Right ventricle myocardium superior (tissue), 1 donor: ENCODE measurements at places on chromosomes 16 and 17. TPM values are rescaled to one million over a fixed set of nuclear protein-coding genes. Genes with fewer than 3 reads are reported as not detected.

The PRKCB gene
- 1.7 TPM for total RNA-seq

The ABCA9 gene
- 31.7 TPM for total RNA-seq

DNA sequence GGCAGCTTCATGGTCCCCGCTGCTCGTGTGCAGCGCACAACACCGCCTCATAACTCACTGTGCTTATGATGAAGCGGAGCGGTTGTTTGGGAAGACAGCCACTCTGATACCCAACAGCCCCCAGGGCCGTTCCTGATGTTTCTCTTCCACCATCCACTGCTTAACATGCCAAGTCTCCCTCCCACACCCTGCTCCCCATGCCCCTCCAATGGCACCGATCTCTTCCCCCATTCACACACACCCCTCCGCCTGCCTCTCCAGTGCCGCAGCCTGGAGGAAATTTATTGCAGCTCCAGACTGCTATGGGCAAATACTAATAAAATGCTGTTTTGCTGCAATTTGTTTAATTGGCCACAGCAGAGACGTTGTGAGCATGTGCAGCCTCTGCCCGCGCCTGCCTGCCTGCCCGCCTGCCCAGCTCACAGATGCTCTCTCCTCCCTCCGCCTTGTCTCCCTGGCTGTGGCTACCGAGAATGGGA, 80.3 kb upstream of the LHX1 start:
- no peak for DNase-seq

DNA sequence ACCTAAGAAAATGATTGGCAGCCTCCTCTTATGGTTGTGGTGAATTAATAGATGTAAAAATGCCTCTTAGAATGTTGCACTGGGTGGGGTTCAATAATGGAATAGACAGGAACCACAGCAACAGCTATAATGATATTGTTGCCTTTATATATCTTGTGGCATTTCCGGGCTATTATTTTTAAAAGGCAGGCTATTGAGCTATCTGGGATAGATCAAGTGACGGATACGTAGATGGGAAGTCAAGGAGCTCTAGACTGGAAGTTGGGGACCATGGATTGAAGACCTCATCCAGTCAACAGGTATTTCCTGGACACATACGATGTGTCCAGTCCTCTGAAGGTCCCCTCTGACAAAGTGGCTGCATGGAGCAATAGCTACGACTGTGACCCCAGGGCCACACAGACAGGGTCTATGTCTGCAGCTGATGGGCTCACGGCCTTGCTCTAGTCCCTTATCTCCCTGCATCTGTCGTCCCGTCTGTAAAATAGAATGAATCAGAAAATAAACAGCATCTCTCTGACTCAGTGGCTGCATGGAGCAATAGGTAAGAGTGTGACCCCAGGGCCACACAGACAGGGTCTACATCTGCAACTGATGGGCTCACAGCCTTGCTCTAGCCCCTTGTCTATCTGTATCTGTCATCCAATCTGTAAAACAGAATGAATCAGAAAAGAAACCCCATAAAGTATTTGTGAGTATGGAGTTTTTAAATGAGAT, 117.7 kb upstream of the FOXF1 start:
- DNase-seq, result no peak

DNA sequence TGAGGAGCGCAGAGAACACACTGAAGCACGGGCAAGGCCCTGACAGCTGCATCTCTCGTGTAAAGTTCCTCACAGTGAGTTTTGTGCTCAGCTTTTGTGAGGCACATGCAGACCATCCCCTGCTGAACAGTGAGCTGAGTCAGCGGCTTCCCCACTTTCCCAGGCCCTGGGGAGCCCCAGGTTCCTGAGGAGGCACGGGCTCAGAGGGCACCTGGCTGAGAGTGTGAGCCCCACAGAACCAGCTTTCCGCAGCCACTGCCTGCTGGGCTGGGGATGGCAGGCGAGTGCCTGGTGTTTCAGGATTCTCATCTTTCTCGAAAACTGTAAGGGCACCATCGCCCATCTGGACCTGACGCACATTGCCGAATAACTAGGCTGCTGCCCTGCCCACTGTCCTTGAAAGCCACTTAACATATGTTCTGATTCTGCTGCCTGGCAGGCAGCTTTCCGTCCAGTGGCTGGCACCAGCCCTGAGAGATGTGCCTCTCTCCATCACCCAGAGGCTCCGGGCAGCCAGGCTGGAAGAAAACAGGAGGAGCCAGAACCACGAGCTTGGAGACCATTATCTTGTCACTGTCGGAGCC, 266.7 kb upstream of the FOXF1 start:
- DNase-seq, result no peak

GRCh38 chr17:36977066-36977465, 28.3 kb downstream of the AATF start:
- DNase-seq, result no peak

DNA sequence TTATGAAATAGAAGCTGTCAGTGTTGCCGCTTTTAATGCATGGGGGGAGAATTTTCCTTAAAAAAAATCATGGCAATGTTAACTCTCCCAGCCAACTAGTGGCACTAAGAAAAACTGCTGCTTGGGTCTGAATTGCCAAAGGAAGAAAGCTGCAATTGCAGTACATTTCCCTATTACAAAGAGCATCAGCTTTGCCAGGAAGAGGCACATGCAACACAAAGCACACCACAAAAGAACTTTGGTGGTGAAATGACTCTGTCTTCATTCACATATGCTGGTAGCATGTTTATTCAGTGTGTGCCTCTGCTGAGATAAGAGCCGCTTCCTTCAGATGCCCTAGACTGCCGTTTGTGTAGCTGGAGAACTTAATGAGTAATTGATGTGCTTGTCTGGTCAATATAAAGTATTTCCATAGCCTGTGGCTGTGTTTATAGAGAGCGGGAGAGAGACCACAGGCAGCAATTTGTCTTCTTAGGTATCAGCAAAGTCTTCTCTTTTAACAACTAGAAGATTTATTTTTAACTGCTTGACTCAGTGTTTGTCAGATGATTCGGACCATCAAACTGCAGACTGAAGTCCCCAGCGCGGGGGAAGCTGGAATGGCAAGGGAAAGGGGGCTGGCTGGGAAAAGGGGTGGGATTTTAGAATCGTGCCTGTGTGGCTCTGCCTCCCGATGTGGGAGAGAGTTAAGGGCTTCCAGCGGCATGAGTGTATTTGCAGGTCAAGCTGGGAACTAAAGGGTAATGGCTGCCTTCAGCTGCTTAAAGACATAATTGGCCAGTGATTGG, 115.1 kb downstream of the MRTFB start:
- no peak for DNase-seq

GRCh38 chr16:50627419-50627818, 53.7 kb downstream of the SNX20 start:
- peak; percentile 70 for DNase-seq

DNA sequence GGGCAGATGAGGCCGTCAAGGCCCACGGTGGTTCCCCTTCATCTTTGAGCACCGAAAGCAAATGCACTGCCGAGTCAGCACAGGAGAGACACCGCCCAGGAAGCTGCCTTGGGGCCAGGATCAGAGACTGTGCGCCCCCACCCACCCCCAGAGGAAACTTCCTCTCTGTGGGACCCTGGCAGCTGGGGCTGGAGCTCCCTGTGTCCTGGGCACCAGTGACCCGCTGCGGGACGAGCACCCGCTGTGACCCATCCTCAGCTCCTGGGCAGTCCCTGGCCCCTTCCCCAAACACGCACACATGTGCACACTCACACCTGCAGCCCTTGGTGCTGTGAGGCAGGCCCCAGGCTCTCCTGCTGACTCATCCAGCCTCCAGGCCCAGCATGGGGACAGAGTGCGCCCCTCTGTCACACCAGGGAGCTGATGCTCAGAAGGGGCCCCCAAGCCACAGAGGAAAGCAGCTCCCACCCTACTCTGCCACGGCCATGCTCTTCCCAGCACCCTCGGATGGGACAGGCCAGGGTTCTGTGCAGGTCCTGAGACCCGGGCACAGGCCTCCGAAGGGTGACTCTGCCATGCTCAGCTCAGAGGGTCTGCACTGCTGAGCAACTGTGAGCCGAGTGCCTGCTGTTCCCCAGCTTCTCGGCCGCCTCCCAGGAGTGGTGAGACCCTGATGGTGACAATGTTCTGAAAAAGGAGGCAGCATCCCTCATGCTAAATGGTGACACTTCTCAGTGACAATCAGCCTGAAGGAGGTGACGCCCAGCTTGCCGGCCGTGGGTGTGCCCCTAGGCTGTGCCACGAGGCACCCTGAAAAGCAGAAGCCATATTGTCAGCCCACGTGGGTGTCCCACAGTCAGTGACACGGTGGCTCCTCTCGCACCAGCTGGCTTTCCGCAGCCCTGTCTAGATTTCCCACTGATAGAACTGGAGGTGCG, 3.6 kb downstream of the PIEZO1 start:
- peak; percentile 78 for DNase-seq

DNA sequence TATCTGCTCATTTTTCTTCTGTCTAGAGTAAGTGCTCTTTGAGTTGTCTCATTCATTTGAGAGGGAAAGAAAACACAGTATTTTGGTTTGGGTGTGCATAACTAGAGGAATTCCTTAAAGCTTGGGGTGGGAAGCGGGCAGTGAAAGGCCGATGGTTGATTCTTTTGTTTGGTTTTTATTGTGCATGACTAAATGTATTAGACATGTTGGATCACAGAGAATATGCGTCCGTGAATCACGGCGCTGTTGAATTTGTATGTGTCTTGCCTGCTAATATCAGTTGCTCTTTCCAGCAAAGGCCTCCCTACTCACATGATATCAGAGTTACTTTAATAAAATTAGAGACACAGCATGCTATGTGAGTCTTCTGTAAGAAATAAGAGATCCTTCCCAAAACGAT, 180.0 kb downstream of the CHD9NB start:
- no peak for DNase-seq

DNA sequence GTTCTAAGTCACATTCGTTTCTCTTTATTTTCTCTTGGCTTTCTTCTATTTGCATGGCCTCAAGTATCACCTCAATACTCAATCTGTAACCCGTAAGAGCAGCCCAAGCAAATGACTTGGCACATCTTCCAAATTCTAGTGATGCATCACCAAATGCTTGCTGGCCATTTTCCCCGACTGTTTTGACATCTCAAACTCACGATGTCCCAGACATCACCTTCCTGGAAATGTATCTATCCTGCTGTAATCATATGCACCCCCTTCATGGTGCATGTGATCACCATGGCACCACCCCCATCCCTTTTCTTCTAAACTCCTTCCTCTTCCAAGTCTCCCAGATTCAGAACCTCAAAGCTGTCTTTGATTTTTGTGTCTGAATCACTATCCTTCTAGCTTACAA, 24.0 kb upstream of the ABCA5 start:
- no peak for DNase-seq

- no peak for DNase-seq
These were observed 19.7 kb downstream of the BAHCC1 start for GRCh38 chr17:81414756-81415516.

- DNase-seq, result no peak
These were observed 250.1 kb upstream of the CDH5 start for GRCh38 chr16:66116163-66117002.
